ENCODE measurements at places on chromosomes 3 and 15.
A peak's percentile ranks its signal among the peaks of the same experiment; 100 is the strongest.

DNA sequence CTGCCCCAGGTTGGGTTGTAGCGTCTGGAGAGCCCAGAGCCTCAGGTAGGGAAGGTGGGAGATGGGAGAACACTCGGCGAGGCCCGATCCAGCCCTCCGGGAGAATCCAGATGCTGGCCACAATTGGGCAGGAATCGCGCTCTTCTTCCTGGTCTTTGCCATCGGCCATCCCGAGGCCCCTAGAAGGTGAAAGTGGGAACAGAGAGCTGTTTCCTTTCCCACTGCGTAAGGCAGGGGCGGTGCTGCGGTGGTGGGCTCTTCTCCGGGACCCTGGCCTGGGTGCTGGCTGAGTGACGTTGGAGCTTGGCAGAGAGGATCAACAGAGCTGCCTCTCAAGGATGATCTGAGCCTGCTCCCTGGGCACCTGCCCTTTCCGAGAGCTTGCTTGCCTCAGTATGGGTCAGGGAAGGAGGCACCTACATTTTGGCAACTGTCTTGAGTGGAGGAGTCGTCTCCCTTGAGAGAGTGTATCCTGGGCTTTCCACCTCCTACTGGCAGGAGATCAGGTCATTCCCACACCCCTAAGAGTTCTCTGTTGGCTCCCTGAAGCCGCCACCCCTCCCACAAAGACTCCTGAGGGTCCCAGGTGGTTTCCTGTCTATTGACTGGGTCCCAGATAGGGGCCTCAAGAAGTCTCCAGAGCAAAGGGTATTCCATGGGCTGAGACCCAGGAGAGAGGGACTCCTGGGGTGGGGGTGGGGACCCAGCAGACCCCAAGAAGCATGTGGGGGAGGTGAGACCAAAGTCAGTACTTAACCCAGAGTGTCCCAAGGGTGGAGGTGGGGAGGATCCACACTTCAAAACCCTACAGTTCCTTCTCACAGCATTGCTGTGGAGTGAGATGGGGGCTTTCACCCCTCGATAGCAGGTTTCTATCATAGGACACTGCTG, 1.6 kb downstream of the C15orf39 start:
- DNase-seq: peak; percentile 15

GRCh38 chr3:156859578-156859977, 33.4 kb downstream of the LEKR1 start:
- DNase-seq: no peak

GRCh38 chr15:53671545-53671944, 87.9 kb downstream of the WDR72 start:
- no peak for DNase-seq

- no peak for DNase-seq
Observed at GRCh38 chr3:28286595-28286994, 45.2 kb downstream of the CMC1 start.

DNA sequence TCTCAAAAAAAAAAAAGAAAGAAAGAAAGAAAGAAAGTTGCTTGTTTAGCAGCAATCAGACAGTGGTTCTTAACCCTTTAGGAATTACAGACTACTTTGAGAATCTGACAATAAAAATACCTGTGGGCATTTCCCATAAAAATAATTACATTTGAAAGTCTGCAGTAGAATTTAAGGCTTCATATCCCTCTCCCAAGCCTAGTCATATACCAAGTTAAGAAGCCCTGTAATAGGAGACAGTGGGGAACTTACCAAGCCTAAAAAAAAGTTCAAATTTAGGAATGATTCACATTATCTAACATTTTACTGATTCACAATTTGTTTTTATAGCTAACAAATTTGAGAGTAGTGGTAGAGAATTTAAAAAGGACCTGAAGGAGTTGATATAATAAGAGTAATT, 47.5 kb downstream of the LRRFIP2 start:
- DNase-seq: no peak

DNA sequence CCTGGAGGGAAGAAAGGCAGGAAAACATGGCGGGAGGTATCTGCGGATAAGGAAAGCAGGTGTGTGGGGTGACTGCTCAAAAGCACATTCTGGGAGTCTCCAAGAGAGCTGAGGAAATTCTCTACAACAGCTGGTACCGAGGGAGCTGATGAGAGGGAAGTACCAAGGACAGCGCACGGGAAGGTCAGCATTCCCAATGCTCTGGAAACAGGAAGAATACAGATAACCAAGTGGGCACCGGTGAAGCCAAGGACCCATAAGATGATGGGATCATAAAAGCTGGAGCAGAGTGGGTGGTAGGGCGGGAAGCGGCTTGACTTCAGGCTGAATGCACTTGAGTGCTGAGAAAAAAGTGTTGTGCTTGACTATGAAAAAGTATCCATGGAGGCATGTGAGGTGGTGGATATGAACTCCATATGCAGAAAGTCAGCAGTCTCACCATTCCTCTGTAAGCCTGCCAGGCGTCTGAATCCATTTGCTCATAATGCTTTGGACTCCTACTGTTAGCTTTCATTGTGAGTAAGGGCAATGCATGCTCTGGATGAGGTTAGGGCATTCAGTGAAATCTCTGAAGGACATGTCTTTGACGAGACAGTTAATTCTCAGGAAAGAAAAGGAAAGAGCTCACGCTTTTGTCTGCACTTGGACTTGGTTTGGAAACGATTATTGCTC, 215.5 kb downstream of the NR1D2 start:
- no peak for DNase-seq

DNA sequence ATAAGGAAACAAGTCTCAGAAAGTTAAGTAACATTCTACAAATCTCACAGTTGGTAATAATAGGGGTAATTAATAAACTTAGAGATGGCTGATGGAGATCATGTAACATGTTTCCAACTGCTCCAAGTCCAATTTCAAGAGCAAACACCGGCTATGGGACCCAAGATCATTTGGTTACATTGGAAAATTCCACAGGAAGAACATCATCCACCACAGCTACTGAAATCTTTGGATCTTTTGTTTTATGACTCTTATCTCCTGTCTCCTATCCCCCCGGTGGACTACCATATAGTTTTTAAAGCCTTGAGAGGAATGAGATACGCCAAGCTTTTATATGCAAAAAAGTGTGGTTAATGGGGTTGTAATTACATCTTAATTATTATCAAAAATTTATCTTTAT, 216.1 kb downstream of the WNT5A start:
- DNase-seq: no peak

DNA sequence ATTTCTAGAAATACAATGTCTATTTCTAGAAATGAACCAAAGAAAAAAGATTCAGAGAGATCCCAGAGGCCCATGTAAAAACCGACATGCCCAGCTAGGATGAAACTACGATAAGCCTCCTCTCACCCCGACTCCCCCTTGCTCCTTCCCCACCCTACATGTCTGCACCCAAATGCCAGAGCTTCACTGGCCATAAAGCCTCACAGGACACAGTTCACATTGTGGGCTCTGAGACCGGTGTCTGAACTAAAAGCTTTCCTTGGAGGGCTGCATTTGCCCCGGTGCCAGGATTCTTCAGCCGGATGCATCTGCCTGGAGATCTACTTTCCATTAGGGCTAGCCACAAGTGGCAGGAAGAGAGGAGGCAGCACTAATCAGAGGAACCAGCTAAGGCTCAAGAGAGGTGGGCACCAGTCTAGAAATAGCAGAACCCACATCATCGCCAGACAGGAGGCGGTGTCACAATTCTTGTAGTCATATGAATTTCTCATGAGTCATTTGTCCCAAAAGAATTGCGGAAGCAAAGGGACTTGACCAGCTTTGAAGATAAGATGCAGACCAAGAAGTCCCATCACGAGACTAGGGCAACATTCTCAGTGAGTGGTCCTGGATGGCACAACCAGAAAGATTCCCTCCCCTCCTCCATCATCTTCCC, 353.6 kb downstream of the NTRK3 start:
- DNase-seq: no peak

- DNase-seq: no peak
Observed at GRCh38 chr3:42078677-42079076, 12.5 kb upstream of the TRAK1 start.

GRCh38 chr15:63694184-63694583, 97.0 kb downstream of the FBXL22 start:
- DNase-seq: no peak

DNA sequence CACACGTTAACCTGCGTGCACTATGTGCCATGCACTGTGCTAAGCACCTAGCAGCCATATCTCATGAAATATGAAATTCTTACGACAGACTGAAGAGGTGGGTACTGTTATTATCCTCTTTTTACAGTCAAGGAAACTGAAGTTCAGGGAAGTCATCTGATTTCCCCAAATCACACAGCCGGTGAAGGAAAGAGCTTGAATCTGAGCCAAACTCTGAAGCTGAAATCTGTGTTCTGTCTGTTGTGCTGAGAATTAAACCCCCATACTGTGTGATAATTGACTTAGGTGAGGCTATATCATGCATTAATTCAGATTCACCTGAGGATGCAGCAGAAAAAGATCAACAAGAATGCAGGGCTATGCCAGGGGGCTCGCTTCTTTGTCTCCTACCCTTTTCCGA, 475 bp downstream of the FAM107A start:
- DNase-seq: no peak

DNA sequence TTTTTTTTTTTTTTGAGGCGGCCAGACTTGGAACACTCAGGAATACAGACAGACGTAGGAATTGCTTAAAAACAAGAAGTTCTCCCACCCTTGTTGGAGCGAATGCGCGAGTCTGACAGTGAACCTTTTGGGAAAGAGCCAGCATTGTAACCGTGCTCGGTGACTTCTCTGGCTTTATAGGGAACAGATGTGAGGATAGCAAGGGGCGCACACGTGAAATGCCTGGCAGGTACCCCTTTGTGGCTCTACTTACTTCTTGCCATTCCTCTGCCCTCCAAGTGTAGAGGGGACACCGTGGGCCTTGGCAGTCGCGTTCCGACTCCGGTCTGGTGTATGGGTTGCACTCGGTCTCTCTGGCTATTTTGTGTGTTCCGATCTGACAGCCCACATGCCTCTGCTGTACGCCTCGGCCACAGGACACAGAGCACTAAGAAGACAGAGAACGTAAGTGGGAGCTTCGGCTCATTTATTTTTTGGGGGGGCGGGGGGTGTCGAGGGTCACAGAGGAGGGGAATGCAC, 126.4 kb downstream of the ADAMTS9 start:
- no peak for DNase-seq

DNA sequence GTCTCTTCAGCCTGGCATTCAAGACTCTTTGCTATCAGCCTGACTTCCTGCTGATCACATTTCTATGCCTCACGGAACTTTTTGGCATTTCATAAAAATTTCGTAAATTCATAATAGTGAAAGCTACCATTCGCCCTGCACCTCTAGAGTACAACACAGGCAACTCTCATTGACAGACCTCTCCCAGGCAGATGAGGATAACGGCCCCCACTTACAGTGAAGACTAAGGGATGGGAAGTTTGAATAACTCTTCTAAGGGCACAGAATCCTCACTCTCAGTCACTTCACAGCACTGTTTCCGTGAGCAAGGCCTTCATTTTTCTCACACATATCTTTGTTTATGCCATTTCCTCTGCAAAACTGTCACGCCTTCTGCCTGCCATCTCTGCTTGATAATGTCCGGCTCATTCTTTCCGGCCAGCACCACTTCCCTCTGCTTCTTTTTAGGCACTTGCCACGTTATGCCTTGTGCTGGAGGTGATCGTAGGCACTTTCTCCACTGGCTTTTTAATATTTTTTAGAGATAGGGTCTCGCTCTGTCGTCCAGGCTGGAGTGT, 224.1 kb upstream of the HES1 start:
- no peak for DNase-seq

- no peak for DNase-seq
Observed at GRCh38 chr3:124315215-124316033, 323.5 kb upstream of the ROPN1 start.

- DNase-seq: no peak
Observed at GRCh38 chr15:95681836-95682544, 648.5 kb upstream of the NR2F2 start.

DNA sequence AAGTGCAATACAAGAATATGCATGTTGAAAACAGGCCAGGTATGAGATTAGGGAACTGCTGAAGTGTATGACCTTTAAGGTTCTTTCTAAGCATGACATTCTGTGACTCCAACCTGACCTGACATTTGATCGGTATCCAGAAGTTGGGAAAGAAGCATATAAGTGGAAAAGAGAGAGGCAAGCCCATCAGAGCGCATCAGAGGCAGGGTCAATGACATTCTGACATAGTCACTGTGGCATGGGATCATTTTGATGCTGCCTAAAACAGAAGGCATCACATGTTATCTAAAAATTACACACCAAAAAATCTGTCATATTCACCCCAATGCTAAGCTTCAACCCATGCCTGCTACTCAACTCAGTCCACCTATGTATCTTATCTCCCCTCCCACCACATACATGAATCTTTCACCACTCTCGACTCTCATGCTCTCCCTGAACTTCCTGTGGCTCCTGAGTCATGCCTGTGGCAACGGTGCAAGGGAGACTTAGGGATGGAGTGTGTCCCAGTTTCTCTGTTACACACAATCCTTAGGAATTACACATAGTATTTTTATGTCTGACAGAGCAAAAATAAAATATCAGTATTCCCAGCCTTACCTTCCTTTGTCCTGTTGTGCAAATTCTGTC, 20.5 kb upstream of the LRRN1 start:
- no peak for DNase-seq

DNA sequence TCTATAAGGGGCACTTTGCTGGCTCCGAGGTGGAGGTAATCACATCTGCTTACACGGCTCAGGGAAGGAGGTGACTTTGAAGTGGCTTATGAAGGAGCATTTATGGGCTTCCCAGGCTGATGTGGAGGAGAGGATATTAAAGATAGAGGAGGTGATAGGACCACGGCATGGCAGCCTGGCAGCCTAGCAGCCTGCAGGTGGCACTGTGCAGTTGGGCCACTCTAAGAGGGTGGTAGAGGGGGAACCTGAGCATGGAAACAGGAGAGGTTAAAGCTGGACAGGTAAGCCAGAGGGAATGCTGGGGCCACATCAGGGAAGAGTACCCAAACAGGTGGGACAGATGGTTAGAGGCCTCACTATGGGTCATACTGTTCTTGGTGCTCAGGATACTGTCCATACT, 375.0 kb downstream of the WDR72 start:
- no peak for DNase-seq

GRCh38 chr15:60854858-60855564, 374.1 kb downstream of the RORA start:
- no peak for DNase-seq

DNA sequence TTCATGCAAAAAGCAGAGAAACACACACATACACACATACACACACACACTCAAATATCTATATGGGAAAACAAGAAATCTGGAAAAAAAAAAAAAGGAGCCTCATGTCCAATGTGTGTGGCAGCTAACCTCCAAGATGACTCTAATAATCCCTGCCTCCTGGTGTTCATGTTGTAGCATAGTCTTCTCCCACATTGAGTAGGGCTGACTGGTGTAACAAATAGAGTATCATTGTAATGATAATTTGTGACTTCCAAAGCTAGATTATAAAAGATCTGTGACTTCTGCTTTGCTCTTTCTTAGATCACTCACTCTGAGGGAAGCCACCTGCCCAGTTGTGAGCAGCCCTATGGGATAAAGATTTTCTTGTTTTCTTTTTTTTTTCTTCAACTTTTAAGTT, 130.9 kb upstream of the TNIK start:
- DNase-seq: no peak

DNA sequence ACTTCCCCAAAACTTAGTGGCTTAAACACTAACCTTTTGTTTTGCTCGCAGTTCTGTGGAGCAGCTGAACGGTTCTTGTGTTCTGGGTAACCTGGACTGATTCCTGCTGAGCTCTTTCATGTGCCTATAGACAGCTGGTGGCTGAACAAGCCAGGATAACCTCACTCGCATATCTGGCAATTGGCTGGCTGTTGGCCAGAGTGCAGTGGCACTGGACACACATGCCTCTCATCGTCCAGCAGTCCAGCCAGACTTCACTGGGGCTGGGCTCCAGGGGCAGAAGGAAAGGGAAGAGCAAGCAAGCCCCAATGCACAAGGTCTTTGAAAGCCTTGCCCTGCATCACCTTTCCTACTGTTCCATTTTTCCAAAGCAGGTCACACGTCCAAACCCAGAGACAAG, 53.6 kb upstream of the GATA2 start:
- DNase-seq: no peak

Measured in stimulated activated naive CD4-positive, alpha-beta T cell (primary cell).